ENCODE measurements at places on chromosomes 5 and 9. TPM values are rescaled to one million over a fixed set of nuclear protein-coding genes. Genes with fewer than 3 reads are reported as not detected.

DNA sequence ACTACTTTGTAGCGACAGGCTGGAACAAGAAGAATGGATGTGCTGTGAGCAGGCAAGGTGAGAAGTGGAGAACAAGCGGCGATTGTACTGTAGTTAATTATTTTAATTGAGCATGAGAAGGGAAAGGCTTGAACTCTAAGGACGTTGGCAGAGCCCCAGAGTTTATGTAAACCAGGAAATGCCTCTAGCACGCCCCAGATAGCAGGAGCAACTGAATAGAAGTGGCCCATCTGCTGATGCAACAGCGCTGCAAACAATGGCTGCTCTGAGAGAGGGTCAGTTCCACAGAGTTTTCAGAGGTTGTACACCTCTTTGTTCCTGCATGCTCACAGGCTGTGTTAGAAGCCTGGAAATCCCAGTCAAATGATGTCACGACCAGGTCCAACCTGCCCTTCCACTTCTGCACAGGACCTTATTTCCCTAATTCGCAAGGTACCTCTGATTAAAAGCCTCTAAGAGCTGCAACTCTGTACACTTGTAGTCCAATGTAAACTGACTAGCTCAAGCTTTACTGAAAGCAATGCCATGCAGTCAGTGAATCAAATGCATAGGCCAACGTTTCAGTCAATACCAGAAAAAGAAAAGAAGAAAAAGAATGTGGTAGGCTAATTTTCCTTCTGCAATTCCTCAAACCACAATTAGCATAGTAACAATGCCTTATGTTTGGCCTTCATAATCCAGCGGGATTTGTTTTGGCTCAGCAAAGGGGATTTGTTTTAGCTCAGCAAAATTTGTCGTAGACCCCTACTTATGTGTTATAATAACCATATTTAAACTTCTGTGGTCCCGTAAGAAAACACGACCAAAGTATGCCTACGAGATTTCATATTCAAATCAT, 119.6 kb upstream of the RETREG1 start:
- DNase-seq, result peak; percentile 52

DNA sequence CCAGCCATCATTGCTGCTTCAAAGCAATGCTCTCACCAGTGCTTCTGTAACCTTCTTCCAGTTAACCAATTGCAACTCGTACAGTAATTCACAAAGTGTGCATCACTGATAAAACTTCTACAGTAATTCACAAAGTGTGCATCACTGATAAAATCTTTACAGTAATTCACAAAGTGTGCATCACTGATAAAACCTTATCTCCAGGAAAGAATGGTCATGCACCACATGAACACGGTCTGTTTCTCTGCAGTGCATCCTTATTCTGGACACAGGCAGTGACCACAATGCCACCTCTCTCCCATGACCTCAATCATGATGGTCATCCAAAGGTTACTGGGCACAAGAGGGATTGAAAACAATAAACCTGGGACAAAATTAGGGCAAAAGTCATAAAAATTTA, 153.6 kb downstream of the TSSK1B start:
- DNase-seq, result no peak

DNA sequence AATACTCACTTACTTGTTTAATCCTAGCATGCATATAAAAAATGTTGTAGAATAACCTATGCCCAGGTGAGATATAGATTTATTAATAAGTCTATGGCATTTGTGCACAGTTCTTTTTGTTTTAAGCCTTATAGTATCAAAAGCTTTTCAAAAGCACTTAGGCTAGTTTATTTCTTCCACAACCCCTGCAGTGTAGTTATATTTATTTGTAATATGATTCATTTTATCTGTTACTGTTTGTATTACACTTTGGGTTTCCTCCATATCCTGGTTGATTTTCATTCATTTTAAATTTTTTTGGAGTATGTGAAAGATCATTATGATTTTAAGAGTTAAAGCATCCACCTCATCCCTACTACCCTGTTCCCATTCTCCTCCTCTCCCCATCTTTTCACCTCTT, 18.8 kb upstream of the ARHGEF28 start:
- no peak for DNase-seq

DNA sequence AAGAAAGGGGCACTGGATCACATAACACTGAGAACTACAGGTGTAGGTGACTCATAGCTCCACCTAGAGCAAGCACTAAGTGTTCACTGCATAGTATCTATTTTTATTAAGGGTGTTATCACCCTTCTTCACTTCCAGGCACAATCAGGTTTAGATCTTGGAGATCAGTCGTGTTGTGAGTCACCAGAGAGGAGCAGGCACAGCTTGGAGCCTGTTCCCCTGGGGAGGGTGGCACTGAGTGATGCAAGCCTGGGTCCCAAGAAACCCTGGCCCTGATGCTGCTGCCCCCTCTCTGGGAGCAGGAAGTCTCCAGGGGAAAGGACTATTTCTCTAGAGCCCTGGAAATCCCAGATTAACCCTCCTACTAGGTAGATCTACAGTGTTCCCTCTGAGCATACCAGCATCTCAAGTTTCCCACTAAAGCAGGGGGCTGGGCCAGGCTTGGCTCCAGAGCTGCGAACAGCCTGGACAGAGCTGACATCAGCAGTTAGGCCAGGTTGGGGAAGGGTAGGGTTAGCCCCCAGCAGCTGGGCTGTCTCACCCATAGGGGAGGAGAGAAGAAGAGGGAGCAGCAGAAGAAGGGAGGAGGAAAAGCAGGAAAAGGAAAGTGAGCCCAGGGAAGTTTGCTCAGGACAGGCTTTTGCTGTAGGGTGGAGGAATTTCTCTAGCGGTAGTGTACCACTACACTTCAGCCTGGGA, 28.1 kb upstream of the SPINK4 start:
- DNase-seq, result no peak

CPEB4 gene
- total RNA-seq, result 11.1 TPM

ARL10 gene
- 8.0 TPM for total RNA-seq

NUTM2G gene
- not detected for total RNA-seq

DNA sequence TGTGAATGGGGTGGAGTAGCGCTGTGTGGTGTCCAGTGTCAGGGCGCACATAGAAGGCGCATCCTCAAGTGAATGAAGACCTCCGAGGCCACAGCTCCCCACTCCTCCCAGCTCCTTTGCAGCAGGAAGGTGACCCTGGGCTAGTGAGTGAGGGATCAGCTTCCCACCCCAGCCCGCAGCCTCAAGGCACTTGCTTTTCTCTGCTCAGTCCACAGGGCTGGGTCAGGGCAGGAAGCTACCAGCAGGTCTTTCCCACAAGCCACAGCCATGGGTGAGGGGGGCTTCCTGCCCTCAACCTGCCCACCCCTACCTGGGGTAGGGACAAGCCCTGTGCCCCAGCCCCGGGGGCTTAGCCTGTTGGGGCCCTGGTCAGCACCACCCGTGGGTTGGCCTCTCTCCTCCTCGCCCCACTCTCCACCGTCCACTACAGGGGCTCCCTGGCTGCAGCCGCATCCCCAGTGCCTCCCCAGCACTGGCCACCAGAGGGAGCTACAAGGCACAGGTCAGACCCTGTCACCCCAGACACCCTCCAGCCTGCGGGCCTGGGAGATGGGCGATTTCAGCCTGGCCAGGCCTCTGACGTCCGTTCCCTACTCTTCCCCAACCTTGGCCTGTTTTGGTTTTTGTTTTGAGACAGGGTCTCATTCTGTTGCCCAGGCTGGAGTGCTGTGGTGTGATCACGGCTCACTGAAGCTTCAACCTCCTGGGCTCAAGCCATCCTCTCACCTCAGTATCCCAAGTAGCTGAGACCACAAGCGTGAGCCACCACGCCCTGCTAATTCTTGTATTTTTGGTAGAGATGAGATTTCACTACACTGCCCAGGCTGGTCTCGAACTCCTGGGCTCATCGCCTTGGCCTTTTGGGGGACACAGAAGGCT, 1.3 kb upstream of the ABCA2 start:
- DNase-seq, result no peak

CDC25C gene
- 2.9 TPM for total RNA-seq

DNA sequence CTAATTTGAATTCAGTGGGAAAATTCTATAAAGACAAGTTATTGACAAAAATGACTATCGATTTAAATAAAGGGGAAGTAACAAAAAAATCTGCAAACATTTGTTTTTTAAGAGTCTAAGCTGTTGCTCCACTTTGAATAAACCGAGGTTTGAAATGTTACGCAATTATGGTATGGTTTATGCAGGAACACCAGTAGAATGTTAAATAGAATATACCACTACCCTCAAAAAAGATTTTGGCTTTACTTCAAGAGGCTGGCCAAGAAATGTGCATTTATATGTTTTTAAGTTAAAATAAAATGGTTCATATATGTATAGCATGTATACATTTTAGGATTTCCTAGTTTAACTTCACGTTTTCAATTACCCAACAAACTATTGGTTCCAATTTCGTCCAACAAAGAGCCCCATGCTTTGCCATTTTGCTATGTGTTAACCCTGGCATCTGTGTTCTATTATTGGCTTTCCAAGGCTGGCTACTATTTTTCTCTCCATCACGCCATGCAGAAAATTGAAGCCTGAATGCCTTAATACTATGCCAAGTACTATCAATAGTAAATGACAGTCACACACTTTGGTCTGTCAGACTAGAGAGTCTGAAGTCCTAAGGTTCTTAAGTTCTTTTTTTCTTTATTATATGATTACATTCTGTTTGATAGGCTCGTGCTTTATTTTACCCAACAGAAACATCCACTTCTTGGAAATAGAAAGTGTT, 171.2 kb downstream of the BRINP1 start:
- DNase-seq, result no peak

DNA sequence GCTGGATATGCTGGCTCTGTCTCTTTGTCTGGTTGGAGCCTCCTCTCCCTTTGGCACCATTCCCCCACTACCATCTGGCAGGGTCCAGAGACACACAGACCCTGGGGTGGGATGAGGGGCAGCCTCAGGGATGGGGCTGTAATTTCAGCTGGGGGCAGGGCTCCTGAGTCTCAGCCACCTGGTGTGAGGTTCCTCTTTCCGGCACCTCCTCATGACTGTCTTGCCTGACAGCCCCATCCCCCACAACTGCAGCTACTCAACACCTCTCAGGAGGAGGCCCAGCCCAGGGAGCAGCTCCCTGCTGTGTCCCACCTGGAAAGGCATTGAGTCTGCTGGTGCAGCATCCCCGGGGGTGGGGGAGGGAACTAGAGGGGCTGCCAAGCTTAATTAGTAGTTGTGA, 11.7 kb upstream of the RPS14 start:
- DNase-seq, result no peak

SPAG8 gene
- total RNA-seq, result 0.53 TPM

DNA sequence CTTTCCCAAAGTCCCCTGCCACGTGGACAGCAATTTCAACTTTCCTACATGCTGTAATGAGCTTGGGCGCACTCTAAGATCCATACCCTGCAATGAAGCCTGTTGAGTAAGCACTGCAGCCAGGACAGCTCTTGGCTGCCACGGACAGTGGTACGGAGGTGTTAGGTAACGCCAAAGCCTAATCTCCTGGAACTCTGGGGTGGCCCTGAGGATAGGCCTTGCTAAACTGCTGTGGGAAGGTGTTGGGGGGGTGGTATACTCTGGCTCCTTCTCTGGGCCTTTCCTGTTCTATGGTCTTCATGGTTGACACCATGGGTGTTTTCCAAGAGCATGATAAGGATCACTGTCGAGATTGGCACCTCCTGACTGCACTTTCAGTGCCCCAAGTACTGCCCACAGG, 66.4 kb upstream of the PITX1 start:
- DNase-seq, result no peak

AIF1L gene
- total RNA-seq, result 3.1 TPM

TMEM215 gene
- not detected for total RNA-seq

ECSCR gene
- total RNA-seq, result 345 TPM

DNA sequence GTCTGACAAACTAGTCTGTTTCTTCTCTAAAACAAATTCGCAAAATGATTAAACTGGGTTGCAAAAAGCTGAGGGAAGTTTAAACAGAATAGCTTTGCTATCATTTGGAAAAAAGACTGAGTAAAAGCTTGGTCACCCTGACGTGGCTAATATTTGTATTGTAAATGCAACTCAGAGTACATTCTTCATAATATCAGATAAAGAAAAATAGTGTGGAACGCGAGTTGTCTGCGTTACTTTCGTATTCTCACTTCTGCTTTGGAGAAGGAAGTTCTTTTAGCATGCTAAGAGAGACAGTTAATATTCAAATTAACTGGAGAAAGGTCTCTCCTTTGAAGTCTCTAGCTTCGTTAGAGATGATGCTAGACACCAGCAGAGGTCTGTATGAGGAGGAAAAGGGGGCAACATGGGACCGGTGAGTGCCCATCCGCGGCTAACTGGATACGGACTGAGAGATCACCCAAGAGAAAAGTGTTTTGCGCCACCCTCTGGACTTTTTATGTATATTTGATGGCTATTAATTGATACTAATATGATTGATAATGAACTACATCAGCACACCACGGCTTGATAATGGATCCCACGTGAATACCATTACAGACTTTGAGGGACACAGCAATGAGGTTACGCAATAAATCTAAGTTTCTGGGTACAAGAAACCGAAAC, 2.9 kb upstream of the CNTRL start:
- no peak for DNase-seq

DNA sequence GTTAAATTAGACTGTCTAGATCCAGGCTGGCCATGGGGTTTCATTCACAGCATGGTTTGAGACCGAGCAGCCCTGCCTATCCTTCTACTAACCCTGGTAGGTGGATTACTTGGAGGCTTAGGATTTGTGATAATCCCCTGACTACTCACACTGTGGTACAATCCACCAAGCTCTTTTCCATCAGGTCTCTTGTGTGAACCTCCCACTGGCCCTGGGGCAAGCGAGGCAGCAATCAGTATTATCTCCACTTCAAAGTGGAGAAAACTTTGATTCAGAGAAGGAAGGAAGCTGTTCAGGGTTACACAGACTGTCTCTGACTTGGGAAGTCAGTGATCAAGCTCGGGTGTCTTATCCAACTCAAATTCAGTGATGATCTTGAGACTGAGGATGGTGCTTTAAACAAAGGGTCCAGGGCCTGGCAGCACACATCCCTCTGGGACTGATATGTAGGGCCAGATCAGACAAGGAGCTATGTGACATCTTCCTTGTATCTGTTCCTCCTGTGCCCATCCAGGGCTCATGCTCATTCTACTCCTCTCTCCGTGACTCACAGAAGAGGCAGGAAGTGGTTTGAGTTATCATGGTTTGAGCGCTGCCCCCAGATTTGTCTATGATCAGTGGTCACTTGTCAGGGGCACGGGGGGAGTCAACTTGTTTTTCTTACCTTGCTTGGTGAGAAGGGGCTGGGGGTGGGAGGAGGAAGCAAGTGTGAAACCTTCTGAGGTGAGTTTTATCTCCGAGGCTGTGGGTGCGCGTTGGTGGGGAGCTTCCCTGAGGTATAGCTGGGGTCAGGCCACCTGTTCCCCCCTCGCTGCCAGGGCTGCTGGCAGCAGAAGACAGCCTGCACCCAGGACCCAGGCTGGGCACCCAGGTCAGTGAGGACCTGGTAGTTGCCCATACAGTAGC, 48.6 kb downstream of the RGS3 start:
- DNase-seq, result no peak

DNA sequence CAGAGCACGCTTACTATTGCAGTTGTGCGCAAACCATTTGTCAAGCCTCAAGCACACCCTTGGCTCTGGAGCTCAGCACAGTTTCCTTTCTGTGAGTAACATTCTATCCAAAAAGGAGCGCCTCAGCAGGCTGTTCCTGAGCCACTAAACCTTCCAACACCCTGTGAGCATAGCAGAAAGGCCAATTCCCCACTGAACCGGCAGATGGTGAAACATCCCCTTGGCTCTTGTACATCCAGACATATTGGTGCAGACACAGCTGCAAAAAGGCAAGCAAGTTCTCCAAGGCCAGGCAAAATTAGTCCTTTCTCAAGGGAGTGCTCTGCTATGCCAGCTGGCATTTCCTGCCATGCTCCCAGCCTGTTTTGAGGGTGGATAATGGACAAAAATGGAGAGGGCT, 44.1 kb upstream of the CEMIP2 start:
- DNase-seq, result no peak

- DNase-seq, result no peak
Observed at GRCh38 chr9:115481769-115482168, 363.8 kb upstream of the TNC start.

GRCh38 chr5:128084228-128085167, 932 bp downstream of the SLC12A2 start:
- no peak for DNase-seq
